ENCODE measurements at places on chromosomes 2 and 18.

DNA sequence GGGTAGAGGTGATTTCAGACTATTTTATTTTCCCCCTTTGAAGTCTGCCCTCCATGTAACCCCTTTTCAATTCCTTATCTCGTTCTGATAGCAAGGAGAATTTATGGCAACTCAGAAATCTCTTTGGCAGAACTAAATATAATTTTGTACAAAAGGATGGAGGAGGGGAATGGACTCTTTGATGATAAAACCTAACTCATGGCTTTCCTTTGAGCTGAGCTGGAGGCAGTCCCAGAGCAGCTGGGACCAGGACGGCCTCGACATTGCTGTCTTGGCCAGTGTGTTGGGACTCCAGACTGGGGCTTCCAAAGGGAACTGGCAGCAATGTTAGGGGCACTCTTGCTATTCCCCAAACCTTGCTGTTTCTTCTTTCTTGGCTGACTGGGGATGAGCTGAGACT lies 47.7 kb downstream of the PAX8 start:
- DNase-seq: no peak

- no peak for DNase-seq
Measured at GRCh38 chr18:29465526-29465925, 1288.6 kb upstream of the CDH2 start.

GRCh38 chr2:235538981-235539380 lies 45.1 kb downstream of the AGAP1 start:
- no peak for DNase-seq

DNA sequence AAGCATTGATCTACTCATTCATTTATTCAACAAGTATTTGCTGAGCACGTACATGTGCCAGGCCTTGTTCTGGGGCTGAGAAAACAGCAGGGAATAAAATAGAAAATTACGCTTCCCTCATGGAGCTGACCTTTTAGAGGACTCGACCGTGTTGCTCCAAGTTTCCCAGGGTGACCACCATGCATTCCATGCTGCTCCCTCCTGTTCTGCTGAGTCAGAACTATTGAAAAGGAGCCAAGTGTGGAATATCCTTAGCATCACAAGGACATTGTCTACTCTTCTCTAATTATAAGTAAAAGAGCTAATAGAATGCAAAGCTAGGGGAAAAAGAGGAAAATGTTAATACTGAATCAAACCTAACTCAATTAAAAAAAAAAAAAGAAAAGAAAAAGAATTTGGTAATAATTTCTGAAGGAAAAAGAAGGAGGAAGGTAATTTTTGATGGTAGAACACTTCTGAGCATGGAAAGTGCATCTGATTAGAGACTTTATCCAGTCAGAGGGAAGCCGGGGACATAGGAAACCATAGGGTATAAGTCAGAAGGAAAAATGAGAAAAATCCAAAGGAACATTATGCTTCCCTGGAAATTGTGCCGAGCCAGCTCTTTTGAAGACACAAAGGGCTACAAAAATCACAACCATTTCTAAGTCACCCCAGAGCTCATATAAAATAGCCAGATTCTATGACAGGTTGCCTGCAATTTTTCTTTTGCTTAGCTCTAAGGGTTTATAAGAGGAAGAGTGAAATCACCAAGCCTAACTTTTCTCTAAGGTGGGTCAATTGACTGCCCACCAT lies 339.4 kb downstream of the RND3 start:
- DNase-seq: no peak

- no peak for DNase-seq
Measured at GRCh38 chr18:32093523-32093922, 1.8 kb downstream of the RNF138 start.

GRCh38 chr2:173240083-173240482 lies 114.6 kb upstream of the CDCA7 start:
- DNase-seq: no peak

DNA sequence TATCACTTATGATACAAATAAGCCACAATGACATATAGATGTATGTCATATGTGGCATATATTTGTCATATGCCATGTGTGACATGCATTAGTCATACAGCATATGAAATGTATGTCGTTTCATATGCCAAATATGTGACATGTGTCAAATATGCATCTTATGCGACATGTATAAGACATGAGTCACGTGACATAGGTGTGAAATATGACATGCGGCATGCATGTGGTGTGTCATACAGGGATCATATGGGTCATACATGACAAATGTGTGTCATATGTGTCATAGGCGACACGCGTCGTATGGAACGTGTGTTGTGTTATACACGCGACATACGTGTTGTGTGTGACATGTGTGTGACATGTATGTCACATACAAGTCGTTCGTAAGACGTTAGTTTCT lies 2154.0 kb upstream of the PIK3C3 start:
- DNase-seq: no peak

DNA sequence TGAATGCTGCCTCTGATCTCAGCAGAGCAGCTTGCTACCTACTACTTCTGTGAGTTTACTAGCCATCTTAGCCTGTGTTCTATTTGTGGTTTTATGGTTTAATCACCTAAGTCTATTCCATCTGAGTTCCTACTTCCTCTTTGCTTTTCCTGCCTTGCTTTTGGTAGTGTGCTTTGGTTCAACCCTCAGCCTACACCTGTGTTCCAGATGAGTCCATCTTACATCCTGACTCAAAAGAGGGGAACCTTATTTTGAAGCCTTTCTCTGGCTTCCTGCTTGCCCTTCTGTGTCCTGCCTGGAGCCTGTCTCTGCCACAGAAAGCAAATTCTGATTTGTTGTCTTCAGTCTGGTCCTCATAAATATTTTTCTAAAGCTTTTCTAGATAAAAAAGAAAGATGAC lies 530.3 kb upstream of the MEX3C start:
- no peak for DNase-seq

- DNase-seq: no peak
Measured at GRCh38 chr2:26509141-26509540, 31.2 kb upstream of the OTOF start.

- DNase-seq: no peak
Measured at GRCh38 chr2:138713069-138713496, 67.1 kb downstream of the NXPH2 start.

DNA sequence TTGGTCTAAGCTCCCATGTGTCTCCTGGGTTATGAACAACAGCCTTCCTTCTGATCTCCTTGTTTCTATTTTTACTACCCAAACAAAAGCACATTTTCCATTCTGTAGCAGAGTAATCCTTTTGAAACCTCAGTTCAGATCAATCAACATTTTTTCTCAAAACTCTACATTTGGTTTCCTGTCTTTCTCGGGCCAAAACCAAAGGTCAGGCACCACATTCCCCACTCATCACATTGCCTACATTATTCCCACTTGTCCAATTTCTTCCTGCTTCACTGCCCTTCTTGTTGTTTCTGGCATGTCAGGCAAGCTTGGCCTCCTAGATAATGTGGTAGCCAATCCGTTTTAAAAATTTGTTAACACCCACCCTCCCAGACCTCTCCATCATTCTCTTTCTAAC lies 196.8 kb downstream of the PPP1R1C start:
- no peak for DNase-seq

- no peak for DNase-seq
Measured at GRCh38 chr2:61059382-61059781, 6.3 kb upstream of the SANBR start.

DNA sequence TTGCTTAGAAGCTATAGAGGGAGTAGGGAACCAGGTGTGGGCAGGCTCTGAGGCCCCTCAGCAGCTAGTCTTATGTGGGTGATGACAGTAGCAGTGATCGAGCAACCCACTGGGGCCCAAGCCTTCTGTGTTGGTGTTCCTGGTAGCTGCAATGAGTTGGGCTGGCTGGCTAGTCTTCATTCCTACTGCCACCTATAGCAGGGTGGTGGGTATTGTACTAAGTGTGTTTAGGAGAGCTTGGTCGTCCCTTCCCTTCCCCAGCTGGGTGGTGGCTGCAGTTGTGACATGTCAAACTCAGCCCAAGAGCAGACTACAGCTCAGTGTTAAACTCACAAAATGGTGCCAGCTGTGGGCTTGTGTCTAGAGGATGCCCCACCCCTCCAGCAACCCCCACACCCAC lies 486.1 kb upstream of the UBE2E3 start:
- DNase-seq: no peak

- no peak for DNase-seq
Measured at GRCh38 chr2:214730248-214730647, 79.2 kb downstream of the BARD1 start.
